ENCODE measurements at places on chromosomes 16 and 17.

- DNase-seq, result no peak
Measured at GRCh38 chr17:80318166-80318565, 57.5 kb downstream of the RNF213 start.

- DNase-seq, result no peak
Measured at GRCh38 chr16:50816901-50817555, 75.1 kb downstream of the CYLD start.

DNA sequence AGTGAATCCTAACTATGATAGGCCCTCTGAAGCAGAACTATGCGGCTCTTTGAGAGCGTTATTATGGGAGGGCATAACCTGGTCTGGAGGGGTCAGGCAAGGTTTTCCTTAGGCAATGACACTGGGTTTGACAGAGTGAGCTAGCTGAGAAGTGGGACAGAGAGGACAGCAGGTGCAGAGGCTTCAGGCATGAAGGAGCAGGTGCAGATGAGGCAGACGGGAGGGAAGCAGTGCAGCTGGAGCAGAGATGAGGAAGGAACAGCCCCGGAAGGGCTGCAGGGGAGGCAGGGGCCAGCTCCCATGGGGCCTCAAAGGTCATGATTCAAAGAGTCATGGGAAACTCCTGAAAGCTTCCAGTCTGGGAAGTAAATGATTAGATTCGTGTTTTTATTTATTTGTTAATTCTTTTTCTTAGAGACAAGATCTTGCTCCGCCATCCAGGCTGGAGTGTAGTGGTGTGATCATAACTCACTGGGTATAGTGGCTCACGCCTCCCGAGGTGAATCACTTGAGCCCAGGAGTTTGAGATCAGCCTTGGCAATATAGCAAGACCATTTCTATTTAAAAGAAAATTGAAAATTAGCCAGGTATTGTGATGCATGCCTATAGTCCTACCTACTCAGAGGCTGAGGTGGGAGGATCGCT lies 5.4 kb downstream of the MARCHF10 start:
- no peak for DNase-seq

GRCh38 chr16:9050102-9050830 lies 41.2 kb upstream of the HAPSTR1 start:
- no peak for DNase-seq

GRCh38 chr17:71127416-71127815 lies 958.1 kb downstream of the KCNJ2 start:
- no peak for DNase-seq

GRCh38 chr16:12764813-12765488 lies 38.7 kb downstream of the CPPED1 start:
- DNase-seq, result no peak

DNA sequence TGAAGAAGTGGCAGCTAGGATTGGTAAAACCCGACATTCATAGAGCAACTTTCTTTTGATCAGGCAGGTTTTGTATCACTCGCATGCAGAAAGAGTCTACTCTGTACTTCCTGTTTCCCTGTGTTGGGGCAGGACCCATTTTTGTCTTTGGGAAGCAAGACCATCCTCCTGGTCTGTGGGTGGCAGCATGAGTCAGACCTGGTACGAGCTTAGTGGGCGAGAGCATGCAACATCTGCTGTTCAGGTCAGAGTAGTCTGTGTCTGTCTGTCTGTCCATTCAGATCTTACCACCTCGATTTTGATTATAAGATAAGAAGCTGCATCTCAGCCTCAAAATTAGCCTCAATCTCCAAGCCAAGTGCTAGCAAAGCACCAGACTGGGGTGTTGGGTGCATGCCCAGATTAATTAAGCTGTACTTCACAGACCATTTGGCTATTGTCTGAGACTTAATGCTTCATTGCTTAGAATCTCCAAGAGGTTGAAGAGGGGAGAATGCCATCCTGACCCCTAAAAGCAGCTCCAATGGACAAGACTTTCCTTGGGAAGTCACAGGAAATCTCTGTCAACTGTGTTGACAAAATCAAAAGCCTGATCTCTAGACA lies 110.9 kb downstream of the XYLT1 start:
- no peak for DNase-seq

GRCh38 chr16:47600376-47600775 lies 139.2 kb downstream of the PHKB start:
- no peak for DNase-seq

- DNase-seq, result no peak
Measured at GRCh38 chr17:1123921-1124715, 55.7 kb downstream of the ABR start.

GRCh38 chr16:4654011-4654963 lies 29.7 kb downstream of the MGRN1 start:
- DNase-seq, result peak; percentile 59

DNA sequence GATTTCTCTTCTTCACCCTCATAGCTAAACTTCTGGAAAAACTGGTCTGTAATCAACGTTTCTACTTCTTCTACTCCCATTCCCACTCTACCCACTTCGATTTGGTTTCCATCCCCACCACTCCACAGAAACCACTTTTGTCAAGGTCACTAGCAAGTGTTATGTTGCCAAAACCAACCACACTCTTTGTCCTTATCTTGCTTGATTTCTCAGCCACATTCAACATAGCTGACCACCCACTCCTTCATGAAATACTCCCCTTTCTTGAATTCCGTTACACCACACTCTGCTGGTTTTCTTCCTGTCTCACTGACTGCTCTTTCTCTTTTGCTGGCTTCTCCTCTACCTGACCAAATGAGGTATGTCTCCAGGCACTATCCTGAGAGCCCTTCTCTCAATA lies 11.9 kb downstream of the IKZF3 start:
- DNase-seq, result no peak

- DNase-seq, result no peak
Measured at GRCh38 chr17:46157443-46158062, 35.7 kb downstream of the KANSL1 start.

- DNase-seq, result no peak
Measured at GRCh38 chr17:33403194-33403593, 110.1 kb upstream of the ASIC2 start.

DNA sequence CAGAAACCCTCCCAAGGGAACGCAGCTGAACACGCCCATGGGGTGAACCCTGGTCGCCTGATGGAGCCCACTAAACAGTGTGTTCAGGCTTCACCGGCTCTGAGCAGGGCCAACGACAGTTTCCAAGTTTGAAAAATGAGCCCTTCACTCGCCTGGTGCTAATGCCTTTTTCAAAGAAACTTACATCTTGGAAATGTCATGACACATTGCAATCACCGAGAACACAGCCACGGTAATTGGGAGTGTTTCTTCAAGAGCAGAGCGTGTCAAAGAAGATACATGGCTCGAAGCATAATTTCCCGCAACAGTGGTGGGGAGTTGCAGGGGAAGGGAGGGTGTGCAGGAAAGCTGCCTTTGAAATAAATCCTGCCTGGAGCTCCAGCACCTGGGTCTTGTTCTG lies 463.2 kb downstream of the TMEM114 start:
- DNase-seq, result no peak

DNA sequence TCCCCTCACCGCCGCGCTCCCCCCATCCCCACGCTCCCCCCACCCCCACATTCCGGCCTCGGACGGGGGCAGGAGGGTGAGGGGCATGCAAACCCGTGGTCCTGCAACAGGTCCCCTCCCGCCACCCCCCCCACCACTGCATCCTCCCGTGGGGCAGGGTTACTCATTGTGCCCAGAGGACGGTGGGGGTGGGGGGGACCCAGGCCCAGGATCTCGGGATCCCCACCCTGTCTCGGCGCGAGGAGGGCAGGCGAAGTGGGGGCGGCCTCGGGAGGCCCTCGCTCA lies 8.5 kb downstream of the SLC22A31 start:
- no peak for DNase-seq

DNA sequence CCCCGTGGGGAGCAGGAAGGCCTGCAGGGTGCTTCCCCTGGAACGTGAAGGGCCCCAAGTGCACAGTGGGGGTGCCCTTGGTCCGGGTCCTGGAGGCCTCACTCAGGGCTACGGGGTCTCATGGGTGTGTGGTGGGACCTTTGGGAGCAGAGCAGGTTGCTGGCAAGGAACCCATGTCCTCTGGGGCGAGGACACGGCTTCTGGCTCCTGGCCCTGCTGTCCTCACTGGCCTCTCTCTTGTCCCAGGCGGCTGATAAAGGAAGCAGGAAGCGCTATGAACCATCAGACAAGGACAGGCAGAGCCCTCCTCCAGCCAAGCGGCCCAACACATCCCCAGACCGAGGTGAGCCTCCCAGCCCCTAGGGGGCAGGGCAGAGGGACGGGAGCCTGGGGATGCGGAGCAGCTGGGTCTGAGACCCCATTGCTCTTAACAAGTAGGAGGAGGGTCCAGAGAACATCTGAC lies 9.8 kb upstream of the IL17C start:
- peak; percentile 38 for DNase-seq

DNA sequence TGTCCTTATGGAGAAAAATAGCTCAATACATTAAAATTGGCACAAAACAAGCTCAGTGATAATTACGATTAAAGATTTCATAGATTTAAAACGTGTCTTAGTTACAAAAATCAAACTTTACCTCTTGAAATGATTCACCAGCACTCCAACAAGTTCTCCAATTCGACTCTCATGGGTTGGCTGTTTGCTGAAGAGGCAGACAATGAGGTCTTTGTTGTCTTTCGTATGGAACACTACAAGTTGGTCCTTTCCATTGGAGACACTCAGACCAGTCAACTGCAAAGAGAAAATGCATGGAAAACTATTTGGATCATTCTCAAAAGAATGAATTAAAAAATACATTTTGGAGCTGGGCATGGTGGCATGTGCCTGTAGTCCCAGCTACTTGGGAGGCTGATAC lies 118.2 kb downstream of the CDK5R1 start:
- DNase-seq, result no peak

- DNase-seq, result no peak
Measured at GRCh38 chr17:81150377-81151077, 14.8 kb upstream of the PVALEF start.

- no peak for DNase-seq
Measured at GRCh38 chr17:66980896-66981295, 16.4 kb downstream of the CACNG4 start.

- DNase-seq, result no peak
Measured at GRCh38 chr17:79657861-79658810, 47.3 kb upstream of the RBFOX3 start.

DNA sequence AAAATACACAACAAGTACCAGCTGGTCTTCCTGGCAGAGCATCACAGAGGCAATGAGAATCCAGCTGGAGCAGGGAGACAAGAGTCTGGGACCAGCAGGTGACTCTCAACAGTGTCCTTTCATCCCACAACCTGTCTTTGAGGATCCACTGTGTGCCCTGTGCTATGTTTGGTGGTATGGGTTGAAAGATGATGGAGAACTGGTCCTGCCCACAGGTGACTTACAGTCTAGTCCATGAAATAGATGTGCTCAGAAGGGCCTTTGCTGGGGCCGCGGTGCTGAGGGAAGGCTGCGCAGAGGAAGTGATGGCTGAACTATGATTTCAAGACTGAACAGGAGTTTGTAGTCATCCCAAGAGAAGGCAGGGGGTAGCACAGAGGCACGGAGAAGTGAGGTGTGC lies 17.9 kb downstream of the WNT3 start:
- DNase-seq, result no peak

GRCh38 chr16:53065461-53066061 lies 10.8 kb downstream of the CHD9 start:
- DNase-seq, result no peak

- no peak for DNase-seq
Measured at GRCh38 chr17:42795061-42795460, 3.4 kb downstream of the COA3 start.

- DNase-seq, result no peak
Measured at GRCh38 chr16:19525385-19525723, 1.6 kb downstream of the CCP110 start.

GRCh38 chr16:8998108-8998507 lies 34.4 kb upstream of the USP7 start:
- no peak for DNase-seq
